ENCODE measurements at places on chromosomes 5 and 9.

- no peak for DNase-seq
Measured at GRCh38 chr9:119802621-119803020, 433.4 kb upstream of the BRINP1 start.

- DNase-seq: no peak
Measured at GRCh38 chr5:143664623-143665022, 147.3 kb upstream of the HMHB1 start.

GRCh38 chr9:134175291-134175807 lies 11.0 kb upstream of the RNU6ATAC start:
- DNase-seq: no peak

- no peak for DNase-seq
Measured at GRCh38 chr9:69829484-69829883, 8.9 kb downstream of the CFAP95 start.
